ENCODE measurements at places on chromosomes 12 and 14.

DNA sequence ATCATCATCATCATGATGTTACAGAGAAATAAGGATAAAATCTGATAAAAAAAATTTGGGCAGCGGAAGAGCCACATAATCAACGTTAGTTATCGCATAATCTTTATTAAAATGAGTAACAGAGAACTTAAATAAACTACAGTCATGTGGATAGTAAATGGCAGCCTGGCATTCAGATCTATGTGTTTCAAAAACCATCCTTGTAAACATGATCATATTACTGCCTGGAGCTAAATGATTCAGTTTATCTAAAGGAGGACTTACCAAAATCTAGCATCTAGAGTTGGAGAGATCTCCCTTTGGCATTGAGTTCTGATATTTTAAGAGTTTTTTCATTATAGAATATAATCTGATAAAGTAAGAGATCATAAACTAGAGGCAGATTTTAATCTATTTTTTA, 200.1 kb upstream of the MGAT4C start:
- no peak for DNase-seq

DNA sequence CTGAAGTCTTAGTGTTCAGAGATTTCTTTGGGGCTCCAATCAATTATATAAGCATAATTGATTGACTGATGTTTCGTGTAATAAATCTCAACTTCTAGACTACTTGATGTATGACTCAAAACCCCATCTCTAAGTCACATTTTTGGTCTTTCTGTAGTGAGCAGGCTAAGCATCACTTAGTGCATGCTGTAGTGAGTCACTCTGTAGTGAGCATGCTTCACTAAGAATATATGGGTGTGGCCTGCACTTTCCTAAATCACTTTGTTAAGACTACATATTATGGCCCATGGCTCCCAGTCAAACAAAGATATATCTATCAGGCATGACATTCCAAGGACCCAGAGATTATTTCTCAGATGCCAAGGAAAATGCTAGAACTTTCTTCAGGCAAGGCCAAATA, 909.4 kb upstream of the LRFN5 start:
- no peak for DNase-seq

DNA sequence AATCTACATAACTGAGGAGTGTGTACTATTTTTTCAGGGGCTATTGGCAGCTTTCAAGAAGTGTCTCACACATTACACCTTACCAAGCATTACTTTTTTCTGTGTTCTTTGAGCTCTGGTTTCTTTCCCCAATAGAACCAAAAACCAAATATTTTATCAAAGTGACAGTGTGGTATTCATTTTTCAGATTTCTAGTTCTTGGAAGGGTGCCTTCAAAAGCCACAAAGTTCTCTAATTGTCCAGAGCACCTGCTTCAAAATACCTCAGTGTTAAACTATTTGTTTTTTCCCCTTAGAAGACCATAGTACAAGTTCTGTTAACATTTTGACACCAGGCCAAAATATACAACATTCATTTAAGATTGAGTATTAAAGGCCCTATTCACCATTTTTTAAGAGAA, 515.7 kb downstream of the ETNK1 start:
- no peak for DNase-seq

DNA sequence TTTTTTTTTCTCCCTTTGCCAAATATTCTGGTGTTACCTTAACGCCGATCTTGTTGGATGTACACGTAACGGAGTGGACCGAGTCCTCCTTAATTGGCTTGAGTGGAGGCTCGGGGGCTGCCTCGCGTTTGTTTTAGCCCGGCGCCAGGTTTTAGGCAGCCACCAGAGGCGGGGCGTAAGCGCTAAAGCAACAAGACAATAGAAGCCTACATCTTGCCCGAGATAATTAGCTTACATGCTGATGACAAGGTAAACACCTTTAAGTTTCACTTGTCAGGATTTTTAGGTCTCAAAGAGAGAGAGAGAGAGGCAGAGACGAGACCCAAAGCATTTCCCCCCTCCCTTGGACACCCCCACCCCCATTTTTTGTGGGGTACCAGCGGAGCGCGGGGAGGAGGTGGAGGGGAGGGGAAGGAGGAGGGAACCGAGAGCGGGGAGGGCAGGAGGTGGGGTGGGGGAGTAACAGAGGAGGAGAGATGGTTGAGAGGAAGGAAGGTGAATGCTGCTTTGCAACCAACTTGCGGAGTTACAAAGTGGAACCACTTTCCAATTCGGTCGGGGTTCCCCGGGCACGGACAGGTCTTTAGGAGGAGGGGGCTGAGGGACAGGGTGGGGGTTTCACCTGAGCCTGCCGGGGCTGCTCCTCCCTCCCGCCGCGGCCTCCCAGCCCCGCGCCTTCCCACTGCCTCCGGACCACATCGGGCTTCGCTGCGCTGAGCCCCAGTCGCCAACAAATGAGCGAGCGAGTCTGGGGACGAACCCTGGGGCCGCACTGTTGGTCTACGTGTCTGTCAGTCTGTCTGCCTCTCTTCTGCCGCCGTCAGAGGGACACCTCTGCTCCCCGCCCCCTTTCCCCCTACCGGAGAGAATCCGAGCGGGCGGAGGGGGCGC, at the start of gene NKX2-1:
TSS of gene NKX2-1 (minus strand) at position 802 of the 891 bp plus-strand sequence. CDS start at position 699, 103 bp downstream.
- no peak for DNase-seq

DNA sequence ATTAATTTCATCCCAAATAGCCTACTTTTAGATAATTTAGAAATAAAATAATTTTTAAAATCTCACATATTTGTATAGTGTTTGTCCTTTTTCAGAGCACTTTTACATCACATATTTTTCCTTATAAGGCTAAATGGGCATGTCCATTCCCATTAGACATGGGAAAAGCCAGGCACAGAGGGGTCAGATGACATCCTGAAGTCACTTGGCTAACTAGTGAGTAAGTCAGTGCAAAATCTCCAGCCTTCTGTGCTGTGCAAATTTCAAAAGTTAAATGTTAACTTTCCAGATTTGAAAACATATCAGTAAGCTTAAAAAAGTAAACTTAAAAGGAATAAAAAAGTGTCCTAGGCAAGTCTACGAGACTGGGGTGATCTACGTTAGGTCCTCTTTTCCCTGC, 117.4 kb downstream of the EMP1 start:
- no peak for DNase-seq

DNA sequence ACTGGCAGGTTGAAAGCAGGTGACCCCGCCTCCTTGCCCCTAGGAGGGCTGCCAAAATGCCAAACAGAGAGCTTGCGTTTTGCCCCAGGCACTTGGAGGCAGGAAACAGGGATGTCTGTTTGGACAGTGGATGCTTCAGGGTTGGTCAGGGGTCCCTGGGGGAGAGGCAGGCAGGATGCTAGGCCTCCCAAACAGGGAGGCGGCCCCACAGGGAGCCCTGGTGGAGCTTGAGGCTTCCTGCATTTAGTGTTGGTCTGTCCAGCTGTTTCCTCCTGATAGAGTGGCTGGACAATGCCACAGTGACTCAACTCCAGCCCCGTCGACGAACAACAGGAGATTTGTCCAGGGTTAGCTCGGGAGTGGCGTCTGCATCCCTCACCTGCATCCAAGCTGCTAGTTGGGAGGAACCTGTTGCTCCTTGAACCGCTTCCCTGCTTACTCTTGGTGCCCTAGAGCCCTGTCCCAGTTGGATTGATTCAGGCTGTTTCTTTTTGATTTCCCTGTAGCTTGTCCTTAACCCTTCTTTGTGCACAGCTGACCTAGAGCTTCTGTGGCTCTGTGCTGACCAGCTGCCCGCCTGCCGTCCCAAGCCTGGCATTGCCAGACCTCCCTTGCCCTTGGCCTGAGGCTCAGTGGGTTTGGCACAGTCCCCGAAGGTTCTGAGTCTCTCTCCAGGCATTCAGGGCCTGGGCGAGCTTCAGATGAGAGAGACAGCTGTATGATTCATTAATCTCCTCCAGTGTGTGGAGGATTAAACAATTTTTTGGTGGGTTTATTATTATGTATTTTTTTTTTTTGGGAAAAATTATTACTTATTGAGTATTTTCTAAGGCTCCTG, 45.9 kb downstream of the TSPAN9 start:
- no peak for DNase-seq

DNA sequence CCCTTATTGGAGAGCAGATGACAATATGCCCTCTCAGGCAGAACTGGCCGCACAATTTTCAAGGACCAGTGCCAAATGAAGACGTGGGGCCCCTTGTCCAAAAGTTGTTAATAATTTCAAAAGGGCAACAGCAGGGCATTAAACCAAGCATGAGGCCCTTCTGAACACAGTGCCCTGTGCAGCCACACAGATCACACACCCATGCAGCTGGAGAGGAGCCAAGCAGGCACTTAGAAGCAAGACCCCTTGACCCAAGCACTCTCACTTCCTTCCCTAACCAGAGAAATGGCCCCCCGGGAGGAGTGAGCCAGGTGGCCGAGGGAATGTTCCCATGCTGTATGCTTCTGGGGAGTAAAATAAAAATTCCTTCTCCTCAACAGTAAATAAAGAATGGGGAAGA, 114.0 kb upstream of the TMPO start:
- DNase-seq, result no peak

DNA sequence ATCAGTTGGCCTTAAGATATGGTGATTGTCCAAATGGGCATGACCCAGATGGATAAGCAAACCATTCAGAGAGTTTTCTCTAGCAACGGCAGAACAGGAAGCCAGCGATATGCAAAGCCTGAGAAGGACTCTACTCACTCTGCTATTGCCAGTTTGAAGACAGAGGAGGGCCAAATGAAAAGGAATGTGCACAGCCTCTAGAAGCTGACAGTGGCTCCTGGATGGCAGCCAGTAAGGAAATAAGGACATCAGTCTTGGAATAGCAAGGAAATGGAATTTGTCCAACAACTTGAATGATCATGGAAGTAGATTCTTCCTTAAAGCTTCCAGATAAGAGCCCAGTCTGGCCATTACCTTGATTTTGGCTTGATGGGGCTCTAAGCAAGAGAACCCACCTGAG, 60.0 kb downstream of the TMTC2 start:
- no peak for DNase-seq

DNA sequence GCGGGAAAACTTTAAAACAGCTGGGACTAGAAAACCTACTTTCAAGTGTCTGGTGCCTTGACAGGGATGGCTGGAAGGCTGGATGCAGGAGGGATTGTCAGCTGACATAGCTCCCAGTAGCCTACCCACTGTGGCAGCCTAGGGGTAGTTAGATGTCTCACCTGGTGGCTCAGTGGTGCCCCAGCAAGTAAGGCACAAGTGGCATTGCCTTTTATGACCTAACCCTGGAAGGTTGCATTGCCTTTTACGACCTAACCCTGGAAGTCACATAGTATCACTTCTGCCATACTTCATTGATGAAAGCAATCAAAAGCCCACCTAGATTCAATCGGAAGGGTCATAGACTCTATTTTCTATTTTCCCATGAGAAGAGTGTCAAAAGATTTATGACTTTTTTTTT, 724.7 kb upstream of the TBX3 start:
- no peak for DNase-seq

GRCh38 chr14:92903359-92903758, 19.6 kb upstream of the CHGA start:
- no peak for DNase-seq

GRCh38 chr14:103257211-103257962, 76.7 kb upstream of the EIF5 start:
- DNase-seq, result no peak

DNA sequence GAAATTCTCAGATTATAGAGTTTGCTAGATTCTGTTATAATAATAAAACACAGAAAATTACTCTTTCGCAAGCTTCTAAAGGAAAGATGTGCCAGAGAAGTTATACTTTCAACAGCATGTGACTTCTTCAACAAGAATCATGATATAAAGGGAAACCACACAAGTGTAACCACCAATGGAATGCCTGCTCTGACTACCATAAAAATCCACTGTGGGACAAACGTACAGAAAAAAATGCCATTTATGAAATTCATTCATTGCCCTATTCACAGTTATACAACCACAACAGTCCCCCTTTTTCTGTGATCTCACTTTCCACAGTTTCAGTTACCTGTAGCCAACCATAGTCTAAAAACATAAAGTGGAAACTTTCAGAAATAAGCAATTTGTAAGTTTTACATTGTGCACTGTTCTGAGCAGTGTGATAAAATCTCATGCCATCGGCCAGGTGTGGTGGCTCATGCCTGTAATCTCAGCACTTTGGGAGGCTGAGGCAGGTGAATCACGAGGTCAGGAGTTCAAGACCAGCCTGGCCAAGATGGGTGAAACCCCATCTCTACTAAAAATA, 3.2 kb downstream of the CATSPERB start:
- no peak for DNase-seq

- DNase-seq, result no peak
These were observed 108.3 kb downstream of the RGS6 start for GRCh38 chr14:72040528-72040927.

DNA sequence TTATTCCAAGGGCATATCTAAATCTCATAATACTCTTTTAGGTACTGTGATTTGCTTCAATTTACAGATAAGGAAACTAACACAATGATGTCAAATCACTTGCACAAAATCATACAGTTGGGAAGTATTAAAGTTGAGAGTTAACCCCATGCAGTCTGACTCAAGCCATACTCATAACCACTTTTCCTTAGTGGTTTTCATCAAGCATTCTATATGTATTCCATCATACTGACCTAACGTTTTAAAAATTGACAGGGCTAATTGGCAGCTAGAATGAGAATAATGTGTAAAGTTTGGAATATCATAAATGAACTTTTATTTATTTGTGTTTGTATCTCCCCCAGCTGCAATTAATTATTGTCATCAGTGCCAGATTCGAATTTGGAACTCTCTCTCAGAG, 20.9 kb downstream of the PUS7L start:
- DNase-seq, result no peak

GRCh38 chr12:10364815-10365622, 24.8 kb downstream of the KLRK1 start:
- peak; percentile 70 for DNase-seq

DNA sequence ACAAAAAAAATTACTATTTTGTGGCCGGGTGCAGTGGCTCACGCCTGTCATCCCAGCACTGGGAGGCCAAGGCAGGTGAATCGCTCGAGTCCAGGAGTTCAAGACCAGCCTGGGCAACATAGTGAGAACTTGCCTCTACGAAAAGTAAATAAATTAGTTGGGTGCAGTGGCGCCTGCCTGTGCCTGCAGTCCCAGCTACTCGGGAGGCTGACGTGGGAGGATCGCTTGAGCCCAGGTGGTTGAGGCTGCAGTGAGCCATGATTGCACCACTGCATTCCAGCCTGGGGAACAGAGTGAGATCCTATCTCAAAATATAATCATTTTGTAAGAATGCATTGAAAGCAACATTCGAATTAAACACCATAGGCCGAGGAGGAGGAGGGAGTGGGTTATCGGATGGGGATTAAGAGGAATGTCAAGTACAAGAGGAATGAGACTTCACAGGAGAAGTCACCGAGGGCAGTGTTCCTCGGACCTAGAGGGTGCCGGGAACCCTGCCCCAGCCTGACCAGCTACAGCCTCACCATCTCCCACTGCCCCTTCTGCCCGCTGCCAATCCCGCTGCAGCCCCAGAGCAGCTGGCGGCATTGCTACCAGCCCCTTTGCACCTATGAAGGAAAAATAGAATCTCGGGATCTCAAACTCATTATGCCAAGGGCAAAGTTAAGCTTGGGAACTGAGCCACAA, 32.6 kb upstream of the AACS start:
- DNase-seq, result no peak

- no peak for DNase-seq
These were observed 565.8 kb upstream of the TBX3 start for GRCh38 chr12:115249671-115250278.

DNA sequence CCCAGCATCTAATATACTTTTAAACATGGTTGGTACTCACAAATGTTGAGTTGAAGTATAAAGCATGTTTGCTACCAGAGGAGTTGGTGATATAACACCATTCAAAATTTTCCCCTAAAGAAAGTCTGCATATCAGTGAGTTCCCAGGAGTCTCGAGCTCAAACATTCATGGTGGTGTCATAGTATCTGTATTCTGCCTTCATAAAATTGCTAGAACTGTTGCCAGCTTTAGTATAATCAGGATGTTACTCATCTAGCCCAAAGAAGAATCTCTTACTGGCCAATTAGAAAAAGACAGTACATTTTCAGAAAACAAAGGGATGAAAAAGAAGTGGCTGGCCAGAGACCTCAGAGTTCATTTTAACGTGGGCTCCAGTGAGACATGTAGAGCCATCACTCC, 374.7 kb downstream of the KCNH5 start:
- DNase-seq, result no peak
